ENCODE measurements at places on chromosomes 7 and 10.

GRCh38 chr7:43915907-43916306 lies 9.5 kb upstream of the URGCP start:
- no peaks in the 10 kb centered on the region for H3K4me1 ChIP-seq
- no peak for DNase-seq
- H3K36me3 ChIP-seq, result no peaks in the 10 kb centered on the region

GRCh38 chr7:41942468-41943093 lies 239.7 kb upstream of the INHBA start:
- peak; percentile 67 for DNase-seq
- H3K27me3 ChIP-seq, result no peaks in the 10 kb centered on the region
- peak overlapping the region; percentile 27 for H3K27ac ChIP-seq
- peak overlapping the region; percentile 24 for H3K4me3 ChIP-seq
- H3K36me3 ChIP-seq, result no peaks in the 10 kb centered on the region

GRCh38 chr10:114855776-114856543 lies 34.4 kb downstream of the FHIP2A start:
- peak overlapping the region; percentile 40 for H3K27ac ChIP-seq
- H3K27me3 ChIP-seq, result no peaks in the 10 kb centered on the region
- no peak overlapping the region for H3K4me3 ChIP-seq

DNA sequence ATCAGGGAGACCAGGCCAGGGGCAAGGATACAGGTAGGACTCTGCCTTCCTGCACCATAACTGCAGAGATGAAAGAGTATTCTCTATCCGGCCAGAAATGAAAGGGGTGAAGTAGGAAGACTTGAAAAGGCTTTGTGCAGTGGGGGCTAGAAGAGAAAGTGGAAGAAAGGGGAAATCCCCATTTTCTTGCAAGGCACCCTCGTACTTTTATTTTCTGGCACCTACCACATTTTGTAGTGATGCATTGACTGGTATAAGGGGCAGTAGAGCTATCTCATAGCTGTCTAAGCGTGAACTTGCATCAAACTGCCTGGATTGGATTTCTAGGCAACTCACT lies 752 bp upstream of the CAMK2G start:
- H3K27me3 ChIP-seq, result no peaks in the 10 kb centered on the region
- H3K4me3 ChIP-seq, result peak overlapping the region; percentile 47
- H3K4me1 ChIP-seq, result peaks cover 49% of the 10 kb centered on the region
- no peak for DNase-seq

GRCh38 chr10:128930515-128930914 lies 536.5 kb upstream of the MGMT start:
- H3K27ac ChIP-seq, result no peak overlapping the region
- DNase-seq, result no peak

DNA sequence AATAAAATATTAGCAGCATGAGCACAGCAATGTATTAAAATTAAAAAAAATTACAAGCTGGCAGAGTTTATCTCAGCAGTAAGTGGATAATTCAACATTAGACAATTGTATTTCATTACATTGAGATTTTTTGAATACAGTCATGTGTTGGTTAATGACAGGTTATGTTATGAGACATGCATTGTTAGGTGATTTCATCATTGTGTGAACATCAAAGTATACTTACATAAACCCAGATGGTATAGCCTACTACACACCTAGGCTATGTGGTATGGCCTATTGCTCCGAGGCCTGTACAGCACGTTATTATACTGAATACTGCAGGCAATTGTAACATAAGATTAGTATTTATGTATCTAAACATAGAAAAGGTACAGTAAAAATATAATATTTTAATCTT lies 29.7 kb downstream of the CCDC6 start:
- H3K4me3 ChIP-seq, result no peak overlapping the region
- H3K4me1 ChIP-seq, result peaks cover 46% of the 10 kb centered on the region
- no peaks in the 10 kb centered on the region for H3K36me3 ChIP-seq
- H3K27ac ChIP-seq, result no peak overlapping the region
- no peaks in the 10 kb centered on the region for H3K27me3 ChIP-seq

- H3K27me3 ChIP-seq, result no peaks in the 10 kb centered on the region
- H3K36me3 ChIP-seq, result no peaks in the 10 kb centered on the region
- H3K4me1 ChIP-seq, result no peaks in the 10 kb centered on the region
Observed at GRCh38 chr10:113266147-113266546, 286.7 kb upstream of the HABP2 start.

DNA sequence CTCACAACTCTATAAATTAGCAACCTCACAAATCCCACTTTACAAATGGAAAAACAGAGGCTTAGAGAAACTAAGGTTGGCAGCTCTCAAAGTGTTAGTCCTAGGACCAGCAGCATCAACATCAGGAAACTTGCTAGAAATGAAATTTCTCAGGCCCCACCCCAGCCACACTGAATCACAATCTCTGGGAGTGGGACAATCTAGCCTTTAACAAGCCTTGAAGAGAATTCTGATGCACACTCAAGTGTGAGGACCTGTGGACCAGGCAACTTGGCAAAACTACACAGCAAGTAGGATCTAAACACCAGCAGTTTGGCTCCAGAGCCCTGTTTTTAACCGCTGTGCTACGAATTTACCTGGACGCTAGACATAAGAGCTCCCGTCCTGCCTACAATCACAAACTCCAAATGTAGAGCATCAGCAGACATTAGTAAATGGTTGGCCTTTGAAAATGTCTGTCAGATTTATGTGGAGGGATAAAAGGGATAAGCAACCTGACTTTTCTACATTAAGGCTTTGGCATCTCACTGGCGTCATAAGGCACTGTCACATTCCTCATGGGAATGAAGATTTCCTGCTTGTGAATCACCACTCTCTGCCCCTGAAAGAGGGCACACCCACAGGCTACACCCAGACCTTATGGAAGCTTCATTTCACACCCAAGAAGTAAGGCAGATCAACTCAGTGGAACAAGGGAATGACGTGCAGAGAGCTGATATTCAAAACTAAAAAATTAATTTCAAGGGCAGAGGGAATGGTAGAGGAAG lies 34.5 kb downstream of the PPP1R3C start:
- H3K27ac ChIP-seq, result no peak overlapping the region
- H3K4me1 ChIP-seq, result no peaks in the 10 kb centered on the region
- H3K36me3 ChIP-seq, result no peaks in the 10 kb centered on the region
- no peak overlapping the region for H3K4me3 ChIP-seq

DNA sequence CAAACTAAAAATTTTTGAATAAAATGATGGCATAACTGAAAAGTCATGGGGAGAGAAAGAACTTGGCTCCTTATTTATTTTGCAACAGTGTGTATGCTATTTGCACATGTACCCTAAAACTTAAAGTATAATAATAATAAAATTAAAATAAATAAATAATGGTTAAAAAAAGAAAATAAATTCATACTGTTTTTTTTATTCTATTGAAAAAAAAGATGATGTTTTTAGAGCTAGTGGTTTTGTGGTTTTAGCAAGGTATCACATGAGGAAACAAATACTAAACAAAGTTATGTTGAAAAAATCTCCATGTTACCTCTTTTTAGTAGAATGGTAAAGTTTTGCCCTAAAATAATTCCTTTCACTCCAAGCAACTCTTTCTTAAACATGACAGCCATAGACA lies 26.2 kb downstream of the TMEM168 start:
- DNase-seq, result no peak
- H3K36me3 ChIP-seq, result no peaks in the 10 kb centered on the region
- no peak overlapping the region for H3K27ac ChIP-seq
- no peak overlapping the region for H3K4me3 ChIP-seq

- DNase-seq, result no peak
- H3K4me3 ChIP-seq, result no peak overlapping the region
- no peaks in the 10 kb centered on the region for H3K36me3 ChIP-seq
- H3K4me1 ChIP-seq, result no peaks in the 10 kb centered on the region
- no peak overlapping the region for H3K27ac ChIP-seq
- no peaks in the 10 kb centered on the region for H3K27me3 ChIP-seq
Observed at GRCh38 chr10:11396311-11396955, 215.0 kb downstream of the USP6NL start.

GRCh38 chr7:123622660-123623386 lies 21.2 kb downstream of the ASB15 start:
- H3K36me3 ChIP-seq, result no peaks in the 10 kb centered on the region
- no peak overlapping the region for H3K4me3 ChIP-seq
- H3K27ac ChIP-seq, result no peak overlapping the region
